M059J (cell line): ENCODE measurements at places on chromosomes 6 and 20.

DNA sequence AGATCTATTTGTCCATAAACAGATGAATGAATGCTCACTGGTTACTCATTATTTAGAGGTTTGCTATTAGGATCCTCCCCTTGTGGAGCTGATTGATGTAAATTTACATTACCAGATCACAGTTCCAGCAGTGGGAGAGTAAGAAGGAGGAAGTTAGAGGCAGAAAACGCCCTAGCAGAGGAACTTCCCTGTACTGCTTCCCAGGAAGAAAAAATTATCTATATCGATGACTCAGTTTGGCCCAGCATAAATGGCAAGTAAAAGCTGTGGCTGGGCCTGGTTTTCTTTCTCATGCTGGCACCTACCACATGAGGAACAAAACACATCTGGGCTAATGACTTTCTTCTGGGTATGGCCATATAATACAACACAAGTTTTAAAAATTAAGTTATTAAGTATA lies 35.7 kb downstream of the DNAAF9 start:
- no peak for DNase-seq

DNA sequence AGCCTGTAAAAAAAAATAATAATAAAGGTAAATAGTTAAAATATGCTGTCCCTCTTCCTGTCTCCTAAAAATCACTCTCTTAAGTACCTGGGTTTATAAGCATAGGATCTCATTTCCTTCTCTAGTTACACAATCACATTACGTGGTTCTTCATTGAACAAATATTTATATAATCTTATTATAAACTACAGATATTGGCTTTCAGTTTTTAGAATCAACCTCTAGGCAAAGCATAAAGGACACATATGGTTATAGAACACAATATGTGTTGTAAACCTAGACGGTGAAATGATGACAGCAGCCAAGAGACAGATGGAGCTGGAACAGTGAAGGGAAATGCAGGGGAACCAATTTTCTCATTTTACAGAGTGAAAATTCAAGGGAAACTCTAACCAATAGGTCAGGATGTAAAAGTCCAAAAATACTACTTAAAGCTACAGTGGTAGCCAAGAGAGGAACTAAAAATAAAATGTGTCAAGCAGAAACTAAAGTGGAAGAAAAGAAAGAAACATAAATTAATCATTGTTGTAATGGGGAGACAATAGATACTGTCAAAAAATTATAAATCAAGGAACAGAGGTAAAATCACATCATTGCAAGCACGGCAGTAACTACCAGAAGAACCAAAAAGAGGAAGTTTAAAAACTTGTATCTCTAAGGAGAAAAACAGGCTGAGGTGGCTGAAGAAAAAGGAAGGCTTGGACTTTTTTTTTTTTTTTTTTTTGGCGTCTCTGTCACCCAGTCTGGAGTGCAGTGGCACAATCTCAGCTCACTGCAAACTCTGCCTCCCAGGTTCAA lies 82.8 kb upstream of the CDYL start:
- no peak for DNase-seq

GRCh38 chr6:105179244-105180065 lies at the start of gene POPDC3:
TSS of gene POPDC3 (minus strand) at chr6:105180014. CDS start at chr6:105161909, 18,105 bp downstream.
- no peak for DNase-seq

GRCh38 chr20:11926292-11926998 lies 8.8 kb downstream of the BTBD3 start:
- DNase-seq: no peak

DNA sequence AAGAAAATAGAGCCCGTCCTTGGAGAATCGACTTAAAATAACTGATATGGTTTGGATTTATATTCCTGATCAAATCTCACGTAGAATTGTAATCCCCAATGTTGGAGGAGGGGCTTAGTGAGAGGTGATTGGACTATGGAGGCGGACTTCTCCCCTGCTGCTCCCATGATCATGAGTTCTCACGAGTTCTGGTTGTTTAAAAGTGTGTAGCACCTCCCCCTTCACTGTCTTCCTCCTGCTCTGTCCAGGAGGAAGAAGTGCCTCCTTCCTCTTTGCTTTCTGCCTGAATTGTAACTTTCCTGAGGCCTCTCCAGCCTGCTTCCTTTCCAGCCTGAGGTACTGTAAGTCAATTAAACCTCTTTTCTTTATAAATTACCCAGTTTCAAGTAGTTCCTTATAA lies 529.2 kb downstream of the HAO1 start:
- DNase-seq: no peak

GRCh38 chr6:5729080-5729434 lies 277.7 kb downstream of the NRN1 start:
- peak; percentile 83 for DNase-seq

DNA sequence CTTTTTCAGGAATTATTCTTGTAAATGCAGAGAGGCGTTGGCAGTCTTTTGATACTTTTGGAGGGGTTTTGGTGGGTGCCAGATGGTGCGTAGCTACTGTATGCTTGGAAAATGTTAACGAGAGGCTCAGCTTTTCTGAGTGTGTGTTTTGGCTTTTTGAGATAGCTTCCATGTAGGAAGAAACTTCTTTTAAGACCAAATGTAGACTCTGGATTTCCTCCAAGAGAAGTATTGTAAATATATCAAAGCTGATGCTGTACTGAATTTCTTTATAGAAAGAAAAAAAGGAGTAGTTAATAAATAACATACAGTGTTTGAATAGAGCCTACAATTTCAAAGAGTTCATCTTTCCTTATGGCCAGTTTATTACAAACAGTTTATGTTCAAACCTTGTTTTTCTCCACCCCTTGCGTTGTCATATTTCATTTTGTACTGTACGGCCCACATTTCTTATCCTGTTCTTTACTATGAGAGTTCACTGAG lies 16.7 kb downstream of the TIAM2 start:
- DNase-seq: no peak

- peak; percentile 45 for DNase-seq
Observed at GRCh38 chr6:145903356-145904102, 60.6 kb downstream of the SHPRH start.

- no peak for DNase-seq
Observed at GRCh38 chr6:136599329-136600011, 49.2 kb upstream of the MAP7 start.

- DNase-seq: peak; percentile 17
Observed at GRCh38 chr6:53879608-53880007, 84.8 kb downstream of the LRRC1 start.

GRCh38 chr6:35014786-35015185 lies 125.7 kb downstream of the ANKS1A start:
- peak; percentile 61 for DNase-seq

DNA sequence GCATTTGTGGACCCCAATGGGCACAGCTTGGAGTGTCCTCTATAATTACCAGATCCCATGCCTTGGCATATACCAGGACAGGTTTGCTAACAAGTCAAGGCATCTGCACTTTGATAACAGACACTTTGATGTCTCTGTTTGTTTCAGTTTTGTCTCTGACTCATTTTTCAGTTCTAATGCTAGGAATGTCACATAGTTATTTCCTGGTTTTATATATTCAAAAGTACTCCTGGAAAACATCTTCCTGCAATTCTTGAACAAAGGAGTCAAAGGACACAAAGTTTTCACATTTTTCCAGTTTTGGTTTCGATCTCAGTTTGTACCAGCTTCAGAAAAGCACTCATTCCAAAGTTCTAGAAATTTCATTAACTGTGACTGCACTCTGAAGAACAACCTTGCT lies 188.1 kb downstream of the FOXC1 start:
- DNase-seq: peak; percentile 63

DNA sequence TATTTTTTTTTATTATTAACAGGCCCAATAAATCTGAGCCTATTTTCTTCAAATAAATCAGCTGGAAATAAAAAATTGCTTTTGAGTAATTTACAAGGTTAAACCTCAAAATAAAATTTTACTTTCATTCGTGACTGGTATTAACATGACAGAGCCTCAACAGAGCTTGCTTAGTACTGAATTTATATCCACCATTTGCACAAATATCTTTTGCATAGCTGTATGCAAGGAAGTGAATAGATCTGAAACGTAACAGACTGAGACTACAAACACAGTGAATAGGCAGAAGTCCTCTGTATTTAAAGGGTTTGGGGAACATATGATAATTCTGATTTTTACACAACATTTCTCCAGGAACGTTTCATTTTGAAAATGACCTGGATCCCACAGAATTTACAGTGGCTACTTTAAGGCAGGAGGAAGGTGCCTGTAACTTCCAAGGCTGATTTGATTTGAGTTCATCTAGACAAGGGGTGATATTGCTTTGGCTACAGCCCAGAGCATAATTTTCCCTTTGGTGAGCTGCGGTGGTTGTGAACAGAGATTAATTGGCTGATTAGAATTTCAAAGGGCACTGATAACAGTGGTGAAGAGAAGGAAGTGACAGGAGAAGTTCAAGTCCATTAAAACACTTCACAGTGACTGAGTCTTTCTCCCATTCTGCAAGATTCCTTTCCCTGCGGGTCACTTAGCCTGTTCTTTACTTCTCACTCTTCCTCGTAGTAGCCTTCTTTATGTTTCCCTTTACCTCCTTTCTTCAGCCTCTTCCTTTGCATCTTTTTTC lies 121.2 kb upstream of the SASH1 start:
- DNase-seq: peak; percentile 38

- peak; percentile 65 for DNase-seq
Observed at GRCh38 chr6:111803804-111804203, 69.4 kb downstream of the FYN start.

- peak; percentile 90 for DNase-seq
Observed at GRCh38 chr6:3231247-3232016, 4.0 kb upstream of the TUBB2B start.

DNA sequence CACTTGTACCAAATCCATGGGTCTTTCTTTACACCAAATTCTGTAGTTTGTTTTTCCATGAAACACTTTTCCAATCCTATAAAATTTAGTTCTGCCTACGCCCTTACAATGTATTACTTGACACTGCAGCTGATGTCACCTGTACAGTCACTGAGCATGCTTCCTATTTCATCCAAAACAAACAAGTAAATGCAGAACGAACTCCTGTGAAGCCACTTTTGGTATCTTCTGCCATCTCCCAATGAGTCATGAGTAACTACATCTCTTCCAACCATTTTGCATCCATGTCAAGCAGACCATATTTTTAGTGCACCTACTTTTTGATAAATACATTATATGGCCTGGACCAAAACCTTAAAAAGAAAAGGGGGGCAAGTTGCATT lies 42.4 kb downstream of the HDDC2 start:
- peak; percentile 20 for DNase-seq
